ENCODE measurements at places on chromosomes 1 and 21. TPM values are rescaled to one million over a fixed set of nuclear protein-coding genes. Genes with fewer than 3 reads are reported as not detected.
A peak's percentile ranks its signal among the peaks of the same experiment; 100 is the strongest.

GRCh38 chr1:60129911-60130310 is 56.3 kb upstream of the C1orf87 start:
- peaks cover 10% of the 10 kb centered on the region for H3K4me1 ChIP-seq
- no peaks in the 10 kb centered on the region for H3K36me3 ChIP-seq
- no peak overlapping the region for H3K4me3 ChIP-seq
- no peak for DNase-seq
- H3K27ac ChIP-seq: no peak overlapping the region

DNA sequence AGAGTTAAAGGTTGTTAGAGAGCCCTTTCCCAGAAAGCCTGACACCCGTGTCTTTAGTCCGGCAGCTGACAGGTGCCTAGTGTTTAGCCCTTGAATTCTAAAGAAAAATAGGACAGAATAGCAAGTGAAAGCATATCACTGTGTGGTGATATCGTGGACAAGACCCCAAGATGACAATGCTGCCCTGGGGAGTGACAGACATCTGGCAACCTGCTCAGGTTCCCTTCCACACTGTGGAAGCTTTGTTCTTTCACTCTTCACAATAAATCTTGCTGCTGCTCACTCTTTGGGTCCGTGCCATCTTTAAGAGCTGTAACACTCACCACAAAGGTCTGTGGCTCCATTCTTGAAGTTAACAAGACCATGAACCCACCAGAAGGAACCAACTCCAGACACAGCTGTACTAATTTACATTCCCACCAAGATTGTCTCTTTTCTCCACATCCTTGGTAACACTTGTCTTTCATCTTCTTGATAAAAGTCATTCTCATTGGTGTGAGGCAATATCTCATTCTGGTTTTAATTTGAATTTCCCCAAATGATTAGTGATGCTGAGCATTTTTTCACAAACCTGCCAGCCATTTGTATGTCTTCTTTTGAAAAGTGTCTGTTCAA is 107.6 kb upstream of the SGIP1 start:
- no peaks in the 10 kb centered on the region for H3K27me3 ChIP-seq
- DNase-seq: no peak
- no peak overlapping the region for H3K27ac ChIP-seq
- peak overlapping the region; percentile 25 for H3K4me3 ChIP-seq

LY9 gene
- total RNA-seq: 150 TPM

DNA sequence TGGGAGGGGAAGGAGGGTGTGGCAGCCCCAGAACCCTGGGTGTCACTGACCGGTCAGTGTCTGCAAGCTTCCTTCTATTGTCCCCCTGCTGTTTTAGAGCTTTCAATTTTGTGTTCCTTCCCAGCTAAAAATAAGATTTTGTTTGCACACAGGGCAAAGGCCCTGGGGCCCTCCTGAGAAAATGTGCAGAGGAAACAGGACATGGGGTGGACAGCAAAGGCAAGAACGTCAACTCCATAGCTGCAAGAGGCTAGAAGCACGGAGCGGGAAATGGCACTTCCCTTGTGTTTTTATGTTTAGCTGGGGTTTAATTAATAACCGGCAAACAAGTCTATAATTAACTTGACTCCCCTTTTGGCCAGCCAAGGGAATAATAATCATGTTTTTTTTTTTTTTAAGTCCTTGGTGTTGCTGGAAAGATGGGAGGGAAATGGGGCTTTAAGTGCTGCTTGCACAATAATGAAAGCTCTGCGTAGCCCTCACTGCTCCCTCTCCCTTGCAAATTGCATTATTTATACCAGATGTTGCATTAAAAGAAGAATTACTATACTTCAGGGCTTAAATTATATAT is 261.4 kb upstream of the USP24 start:
- H3K4me3 ChIP-seq: no peak overlapping the region
- peaks cover 18% of the 10 kb centered on the region for H3K27me3 ChIP-seq
- DNase-seq: no peak
- no peak overlapping the region for H3K27ac ChIP-seq

GRCh38 chr1:52288286-52288685 is 77.7 kb downstream of the CC2D1B start:
- H3K27me3 ChIP-seq: no peaks in the 10 kb centered on the region
- H3K36me3 ChIP-seq: peaks cover 28% of the 10 kb centered on the region
- DNase-seq: no peak
- no peak overlapping the region for H3K4me3 ChIP-seq
- no peak overlapping the region for H3K27ac ChIP-seq
- H3K4me1 ChIP-seq: no peaks in the 10 kb centered on the region

CD160 gene
- total RNA-seq: not detected

DNA sequence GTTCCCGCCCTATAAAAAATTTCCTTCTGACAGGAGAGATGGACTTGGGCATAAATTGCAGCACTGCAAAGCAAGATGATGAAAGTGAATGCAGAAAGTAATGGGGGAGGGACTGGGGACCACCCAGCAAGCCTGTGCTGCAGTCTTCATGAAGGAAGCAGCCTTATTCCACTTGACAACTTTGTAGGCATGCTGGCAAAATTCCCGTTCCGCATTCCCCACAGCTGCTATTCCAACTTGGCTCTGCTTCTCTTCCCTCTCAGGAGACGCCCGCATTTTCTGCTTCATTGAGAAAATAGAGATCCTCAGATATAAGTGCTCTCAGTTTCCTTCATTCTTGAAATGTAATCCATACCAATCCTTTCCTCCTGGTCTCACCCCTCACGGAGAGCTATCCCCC is 2.4 kb downstream of the HMGB4 start:
- H3K36me3 ChIP-seq: peaks cover 2% of the 10 kb centered on the region
- no peaks in the 10 kb centered on the region for H3K4me1 ChIP-seq
- H3K27ac ChIP-seq: no peak overlapping the region
- H3K4me3 ChIP-seq: no peak overlapping the region

DNA sequence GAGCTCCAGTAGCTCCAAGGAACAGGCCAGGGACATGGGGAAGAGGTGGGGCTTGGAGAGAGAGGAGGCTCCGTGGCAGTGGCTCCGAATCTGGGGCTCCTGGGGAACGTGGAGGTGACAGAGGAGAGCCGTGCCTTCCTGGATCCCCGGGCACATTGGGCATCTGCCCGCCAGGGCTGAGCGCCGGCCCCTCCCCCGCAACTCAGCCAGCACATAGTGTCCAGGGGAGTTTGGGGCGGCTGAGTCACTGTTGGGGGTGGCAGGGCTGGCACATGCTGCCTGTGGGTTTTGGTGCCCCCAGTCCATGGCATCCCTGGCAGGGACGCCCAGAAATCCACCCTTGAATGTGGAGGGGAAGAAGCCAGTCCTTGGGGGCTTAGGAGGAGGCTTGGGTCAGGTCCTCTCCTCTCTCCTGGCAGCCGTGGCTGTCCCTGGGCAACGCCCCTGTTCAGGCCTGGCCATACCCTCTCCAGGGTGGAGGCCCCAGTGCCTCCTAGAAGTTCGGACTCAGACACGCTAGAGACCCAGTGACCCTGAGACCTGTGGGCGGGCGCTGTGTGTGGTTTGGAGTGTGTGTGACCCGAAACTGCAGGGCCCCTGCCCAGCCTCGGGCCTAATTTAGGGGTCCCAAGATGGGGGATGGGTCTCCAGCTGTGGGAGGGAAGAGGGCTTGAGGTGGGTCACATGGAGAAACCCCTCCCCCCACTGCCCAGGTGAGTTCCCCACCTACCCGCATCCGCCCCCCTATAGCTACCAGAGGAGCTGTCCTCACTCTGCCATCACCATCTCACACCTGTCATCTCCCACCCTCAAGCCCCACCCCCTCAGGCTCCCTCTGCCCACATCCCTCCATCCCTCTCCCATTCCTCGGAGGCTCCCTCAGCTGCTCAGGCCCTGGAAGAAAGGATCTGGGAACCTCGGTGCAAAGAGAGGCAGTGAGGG is 1.6 kb downstream of the HSPB7 start:
- no peaks in the 10 kb centered on the region for H3K27me3 ChIP-seq
- no peak overlapping the region for H3K27ac ChIP-seq
- no peak overlapping the region for H3K4me3 ChIP-seq
- H3K4me1 ChIP-seq: no peaks in the 10 kb centered on the region
- H3K36me3 ChIP-seq: no peaks in the 10 kb centered on the region

- DNase-seq: no peak
- H3K4me3 ChIP-seq: no peak overlapping the region
- H3K27me3 ChIP-seq: no peaks in the 10 kb centered on the region
- no peaks in the 10 kb centered on the region for H3K36me3 ChIP-seq
- H3K27ac ChIP-seq: no peak overlapping the region
Observed at GRCh38 chr1:177511036-177511435, 340.3 kb downstream of the BRINP2 start.

- no peak overlapping the region for H3K27ac ChIP-seq
- peaks cover 18% of the 10 kb centered on the region for H3K27me3 ChIP-seq
- DNase-seq: no peak
- no peaks in the 10 kb centered on the region for H3K4me1 ChIP-seq
- no peaks in the 10 kb centered on the region for H3K36me3 ChIP-seq
Observed at GRCh38 chr1:240084337-240084736, 7.3 kb upstream of the FMN2 start.

GRCh38 chr1:4161366-4162006 is 261.4 kb upstream of the C1orf174 start:
- H3K27me3 ChIP-seq: peaks cover 50% of the 10 kb centered on the region
- no peaks in the 10 kb centered on the region for H3K36me3 ChIP-seq
- no peak overlapping the region for H3K4me3 ChIP-seq
- DNase-seq: no peak
- H3K4me1 ChIP-seq: no peaks in the 10 kb centered on the region

GRCh38 chr21:39084979-39085729 is 98.1 kb downstream of the PSMG1 start:
- peaks cover 5% of the 10 kb centered on the region for H3K27me3 ChIP-seq
- H3K4me3 ChIP-seq: no peak overlapping the region
- no peaks in the 10 kb centered on the region for H3K4me1 ChIP-seq
- no peak overlapping the region for H3K27ac ChIP-seq
- H3K36me3 ChIP-seq: no peaks in the 10 kb centered on the region

DNA sequence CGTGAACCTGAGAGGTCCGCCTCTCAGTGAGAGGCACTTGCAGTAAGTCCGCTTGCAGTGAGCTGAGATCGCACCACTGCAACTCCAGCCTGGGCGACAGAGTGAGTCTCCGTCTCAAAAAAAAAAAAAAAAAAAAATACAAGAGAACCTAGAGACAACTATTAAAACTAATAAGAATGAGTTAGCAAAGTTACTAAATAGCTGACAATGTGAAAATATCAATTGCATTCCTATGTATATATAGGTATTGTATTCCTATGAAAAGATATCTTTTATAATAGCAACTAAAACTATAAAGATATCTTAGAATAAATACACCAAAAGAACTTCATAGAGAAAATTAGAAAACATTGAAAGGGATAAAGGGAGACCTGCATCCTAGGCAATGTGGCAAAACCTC is 20.3 kb downstream of the FLVCR1 start:
- no peak for DNase-seq
- peaks cover 2% of the 10 kb centered on the region for H3K4me1 ChIP-seq
- H3K27me3 ChIP-seq: no peaks in the 10 kb centered on the region
- H3K27ac ChIP-seq: no peak overlapping the region

GRCh38 chr1:113898241-113898814 is 6.3 kb downstream of the AP4B1 start:
- no peaks in the 10 kb centered on the region for H3K36me3 ChIP-seq
- H3K27ac ChIP-seq: peak overlapping the region; percentile 15
- H3K27me3 ChIP-seq: no peaks in the 10 kb centered on the region
- H3K4me1 ChIP-seq: peaks cover 56% of the 10 kb centered on the region
- no peak for DNase-seq
- H3K4me3 ChIP-seq: no peak overlapping the region

CCDC190 gene
- not detected for total RNA-seq

GRCh38 chr1:74995821-74996220 is 138.4 kb upstream of the LHX8 start:
- H3K4me3 ChIP-seq: no peak overlapping the region
- H3K36me3 ChIP-seq: no peaks in the 10 kb centered on the region
- H3K27me3 ChIP-seq: no peaks in the 10 kb centered on the region
- DNase-seq: no peak
- H3K4me1 ChIP-seq: no peaks in the 10 kb centered on the region
- no peak overlapping the region for H3K27ac ChIP-seq

FAAH gene
- 8.9 TPM for total RNA-seq

SV2A gene
- 3.0 TPM for total RNA-seq

PTPN22 gene
- 26.6 TPM for total RNA-seq

JMJD4 gene
- total RNA-seq: 31.8 TPM

- no peak overlapping the region for H3K4me3 ChIP-seq
- H3K4me1 ChIP-seq: peaks cover 59% of the 10 kb centered on the region
- no peak overlapping the region for H3K27ac ChIP-seq
- no peaks in the 10 kb centered on the region for H3K27me3 ChIP-seq
Observed at GRCh38 chr1:207857447-207857846, 53.5 kb downstream of the CD34 start.

TRNP1 gene
- total RNA-seq: not detected

GRCh38 chr1:33392206-33392605 is 38.7 kb downstream of the PHC2 start:
- H3K27ac ChIP-seq: no peak overlapping the region
- no peak for DNase-seq
- H3K4me3 ChIP-seq: no peak overlapping the region
- H3K4me1 ChIP-seq: no peaks in the 10 kb centered on the region

DNA sequence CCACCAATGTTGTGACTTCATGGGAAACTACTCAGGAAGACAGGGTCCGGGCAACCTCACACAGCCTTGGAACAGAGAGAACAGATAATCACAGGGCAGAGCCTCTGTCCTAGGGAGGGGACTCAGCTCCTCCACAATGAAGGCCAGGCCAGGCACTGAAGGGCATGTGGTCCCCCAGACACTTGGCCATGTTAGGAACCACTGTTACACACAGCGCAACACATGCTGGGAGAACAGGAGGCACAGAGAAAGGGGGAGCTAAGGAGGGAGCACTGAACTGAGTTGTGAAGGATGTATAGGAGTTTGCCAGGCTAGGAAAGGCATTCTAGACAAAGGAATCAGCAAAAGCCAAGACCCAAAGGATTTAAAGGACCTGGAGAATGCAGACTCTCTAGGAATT is 127.6 kb downstream of the DMRTB1 start:
- DNase-seq: no peak
- no peak overlapping the region for H3K4me3 ChIP-seq
- peaks cover 7% of the 10 kb centered on the region for H3K4me1 ChIP-seq
- no peaks in the 10 kb centered on the region for H3K27me3 ChIP-seq
- H3K27ac ChIP-seq: no peak overlapping the region

Measured in naive thymus-derived CD8-positive, alpha-beta T cell (primary cell).